CD4-positive, alpha-beta T cell treated with Interleukin-21 for 1 hour (primary cell): ENCODE measurements at places on chromosomes 3 and 15.

DNA sequence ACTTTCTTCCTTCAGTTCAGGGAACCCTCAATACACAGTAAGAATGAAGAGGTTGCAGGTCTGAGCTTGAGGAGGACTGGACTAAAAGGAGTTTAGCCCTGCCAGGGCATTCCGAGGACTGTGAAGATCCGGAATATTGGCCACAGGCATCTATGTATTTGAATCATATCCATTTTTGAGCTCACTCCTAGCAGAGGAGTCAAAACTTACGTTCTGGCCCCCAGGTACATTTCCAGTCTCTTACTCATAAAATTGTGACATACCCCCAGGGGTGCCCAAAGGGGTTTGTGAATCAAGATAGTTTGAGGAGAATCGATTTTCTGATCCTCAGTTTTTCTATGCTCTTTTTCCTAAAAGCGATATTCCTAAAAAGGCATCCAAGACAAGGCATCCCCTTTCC is 27.6 kb upstream of the SRP14 start:
- DNase-seq: no peak

- DNase-seq: no peak
These were observed 354.7 kb downstream of the MCTP2 start for GRCh38 chr15:94586099-94586498.

DNA sequence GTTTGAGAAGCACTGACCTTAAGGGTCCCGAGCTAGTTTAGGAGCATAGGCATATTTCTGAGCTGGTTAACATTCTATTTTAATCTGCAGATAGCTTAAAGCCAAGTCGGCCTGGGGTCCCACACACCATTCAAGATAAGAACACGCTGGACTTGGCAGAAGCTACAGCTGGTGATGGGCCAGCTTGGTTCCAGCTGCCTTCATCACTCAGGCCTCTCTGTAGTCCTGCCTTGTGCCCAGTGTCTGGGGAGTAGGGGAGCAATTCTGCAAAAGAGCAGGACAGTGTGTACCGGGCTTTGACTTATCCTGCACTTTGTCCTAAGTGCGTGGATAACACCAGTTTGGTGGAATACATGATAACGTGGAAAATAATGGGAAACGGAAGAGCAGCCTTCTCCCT is 164.5 kb downstream of the MEGF11 start:
- no peak for DNase-seq

GRCh38 chr15:61196711-61197586 is 32.2 kb downstream of the RORA start:
- no peak for DNase-seq

DNA sequence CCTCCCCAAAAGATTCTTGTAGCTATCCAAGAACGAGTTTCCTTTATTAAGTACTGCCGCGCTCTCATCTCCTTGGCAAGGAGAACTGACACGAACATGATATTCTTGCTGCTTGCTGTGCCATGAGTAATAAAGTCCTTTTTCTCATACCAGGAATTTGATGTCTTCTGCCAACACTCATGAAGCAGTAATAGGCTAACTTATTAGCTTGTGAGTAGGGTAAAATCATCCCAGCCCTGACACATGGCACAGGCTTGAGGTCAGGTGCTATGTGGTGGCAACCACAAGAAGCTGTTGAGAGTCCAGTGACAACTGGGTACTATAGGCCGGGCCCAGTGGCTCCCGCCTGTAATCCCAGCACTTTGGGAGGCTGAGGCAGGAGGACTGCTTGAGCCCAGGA is 22.7 kb upstream of the UBXN7 start:
- DNase-seq: no peak
